Activated CD4-positive, alpha-beta memory T cell treated with anti-CD3 and anti-CD28 coated beads for 36 hours (primary cell): ENCODE measurements at places on chromosomes 4 and X.

DNA sequence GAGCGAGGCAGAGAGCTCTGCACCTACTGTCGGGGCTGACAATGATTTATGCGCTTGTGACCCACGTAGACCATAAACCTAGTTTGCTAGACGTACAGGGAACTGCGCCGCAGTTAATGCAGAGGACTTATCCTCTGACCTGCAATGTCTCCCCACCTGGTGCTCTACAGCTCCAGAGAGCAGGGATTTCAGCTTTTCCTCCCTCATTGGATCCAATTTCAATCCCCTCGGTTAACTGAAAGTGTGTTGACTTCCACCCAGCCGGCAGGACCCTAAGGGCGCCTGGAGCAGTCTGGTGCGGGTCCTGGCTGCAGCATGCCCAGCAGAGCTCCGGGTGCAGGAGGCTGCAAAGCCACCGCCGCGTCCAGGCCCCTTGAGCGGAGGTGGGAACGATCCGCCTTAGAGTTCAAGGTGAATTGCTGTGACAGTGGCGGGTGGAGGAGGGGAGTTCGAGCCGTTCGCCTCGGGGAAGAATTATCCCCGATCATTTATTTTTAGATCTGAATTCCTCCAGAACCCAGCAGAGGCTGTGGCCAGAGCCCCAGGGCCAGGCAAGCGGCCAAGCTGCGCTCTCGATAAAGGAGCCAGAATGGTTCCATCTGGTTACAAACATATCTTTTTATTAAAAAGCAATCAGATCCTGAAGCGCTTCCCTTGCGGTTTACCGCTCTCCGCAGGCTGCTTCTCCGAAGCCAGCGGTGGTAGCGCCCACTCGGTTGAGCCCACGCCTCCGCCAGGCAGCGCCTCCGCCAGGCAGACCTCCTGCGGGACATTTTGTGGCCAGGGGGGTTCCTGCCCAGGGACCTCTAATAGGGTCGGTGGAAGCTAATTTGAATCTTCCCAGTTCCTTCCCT, 66.0 kb downstream of the FBXO8 start:
- no peak for DNase-seq

DNA sequence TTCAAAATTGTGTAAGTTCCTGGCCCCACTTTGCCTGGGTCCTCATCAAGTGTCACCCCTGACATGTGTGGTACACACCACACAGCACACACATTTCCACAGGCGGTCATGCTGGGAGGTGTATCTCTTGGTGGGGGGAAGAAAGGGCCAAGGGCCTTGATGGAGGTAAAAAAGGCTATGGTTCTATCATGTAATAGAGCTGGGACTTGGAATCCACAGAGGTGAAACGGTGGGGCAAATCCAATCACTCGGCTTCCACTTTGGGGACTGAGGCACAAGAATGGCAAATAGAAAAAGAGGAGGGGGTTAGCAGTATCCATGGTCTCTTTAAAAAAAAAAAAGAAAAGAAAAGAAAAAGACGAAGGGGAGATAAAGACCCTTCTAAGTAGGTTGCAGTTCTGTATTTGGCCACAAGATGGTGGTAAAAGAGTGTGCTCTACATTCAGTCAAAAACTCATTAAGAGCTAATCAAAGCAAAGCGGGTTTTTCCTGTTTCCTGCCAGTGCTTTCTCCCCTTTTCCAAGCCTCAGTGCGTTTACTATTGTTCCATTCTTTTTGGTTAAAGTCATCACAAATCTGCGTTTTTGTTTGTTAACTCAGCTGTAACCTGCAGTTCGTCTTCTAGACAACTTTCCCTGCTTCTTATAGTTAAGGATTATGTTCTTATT, 37.0 kb upstream of the ATP6AP2 start:
- no peak for DNase-seq

GRCh38 chrX:136671006-136671610, 23.1 kb downstream of the CD40LG start:
- no peak for DNase-seq

GRCh38 chrX:137929951-137930350, 364.0 kb downstream of the ZIC3 start:
- no peak for DNase-seq

DNA sequence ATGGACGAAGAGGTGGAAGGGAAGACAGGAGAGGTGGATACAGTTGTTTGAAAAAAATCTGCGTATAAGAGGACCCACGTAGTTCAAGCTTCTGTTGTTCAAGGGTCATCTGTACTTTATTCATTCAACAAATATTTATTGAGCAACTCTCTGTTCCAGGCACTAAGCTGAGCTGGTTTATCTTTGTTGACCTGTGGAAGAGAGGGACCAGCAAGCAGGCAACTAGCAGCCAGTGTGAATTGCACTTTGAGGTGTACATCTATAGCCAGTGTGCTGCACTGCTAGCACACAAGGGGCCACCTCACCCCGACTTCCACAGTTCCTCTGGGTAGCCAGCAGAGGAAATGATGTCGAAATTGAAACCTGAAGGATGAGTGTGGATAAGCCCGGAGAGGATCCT, 191.4 kb downstream of the SOWAHB start:
- no peak for DNase-seq

DNA sequence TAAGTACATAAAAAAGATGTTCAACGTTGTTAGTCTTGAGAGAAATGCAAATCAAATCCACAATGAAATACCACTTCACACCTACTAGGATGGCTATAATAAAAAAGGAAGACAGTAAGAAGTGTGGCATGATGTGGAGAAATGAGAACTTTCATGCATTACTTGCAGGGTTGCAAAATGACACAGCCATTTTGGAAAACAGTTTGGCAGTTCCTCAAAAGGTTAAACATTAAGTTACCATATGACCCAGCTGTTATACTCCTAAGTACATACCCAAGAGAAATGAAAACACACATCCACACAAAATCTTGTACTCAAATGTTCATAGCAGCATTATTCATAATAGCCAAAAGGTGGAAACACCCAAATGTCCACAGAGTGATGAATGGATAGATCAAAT, 25.8 kb upstream of the LIMCH1 start:
- DNase-seq, result no peak

GRCh38 chr4:14602206-14602605, 400.1 kb upstream of the CPEB2 start:
- no peak for DNase-seq

- no peak for DNase-seq
These were observed 16.8 kb upstream of the FAM241A start for GRCh38 chr4:112128452-112128851.

DNA sequence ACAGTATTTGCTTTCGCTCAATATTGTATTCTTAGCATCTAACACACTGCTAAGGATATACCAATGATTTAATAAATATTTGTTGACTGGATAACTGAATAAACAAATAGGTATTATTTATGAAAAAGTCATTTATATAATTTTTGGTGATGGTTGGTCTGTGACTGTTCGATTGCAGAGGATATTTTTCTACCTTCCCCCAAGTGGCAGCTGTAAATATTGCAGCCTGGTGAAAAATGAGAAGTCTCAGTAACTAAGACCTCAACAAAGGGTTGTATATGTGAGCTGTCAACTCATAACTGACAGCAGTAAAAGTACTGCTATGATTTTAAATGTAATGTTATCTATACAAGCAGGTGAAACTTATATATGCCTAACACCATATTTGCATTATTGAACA, 36.0 kb downstream of the HTR2C start:
- DNase-seq, result no peak

- DNase-seq, result no peak
These were observed 16.6 kb upstream of the HPGD start for GRCh38 chr4:174538876-174539250.

GRCh38 chr4:138728566-138728965, 287.0 kb upstream of the NOCT start:
- no peak for DNase-seq

DNA sequence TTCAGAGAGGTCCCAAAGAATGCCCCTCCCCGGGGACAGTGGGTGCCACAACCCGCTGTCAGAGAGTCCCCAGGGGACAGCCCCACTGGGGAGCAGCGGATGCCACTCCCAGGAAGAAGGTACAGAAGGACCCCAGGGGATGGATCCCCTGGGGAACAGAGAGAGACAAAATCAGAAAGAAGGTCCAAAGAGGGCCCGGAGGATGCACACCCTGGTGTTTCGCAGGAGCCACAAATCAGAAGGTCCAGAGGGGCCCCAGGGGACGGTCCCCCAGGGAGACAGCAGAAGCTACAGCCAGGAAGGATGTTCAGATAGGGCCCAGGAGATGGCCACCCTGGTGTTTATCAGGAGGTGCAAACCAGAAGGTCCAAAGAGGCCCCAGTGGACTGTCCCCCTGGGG, 1.4 kb downstream of the TEX13D start:
- DNase-seq, result no peak

DNA sequence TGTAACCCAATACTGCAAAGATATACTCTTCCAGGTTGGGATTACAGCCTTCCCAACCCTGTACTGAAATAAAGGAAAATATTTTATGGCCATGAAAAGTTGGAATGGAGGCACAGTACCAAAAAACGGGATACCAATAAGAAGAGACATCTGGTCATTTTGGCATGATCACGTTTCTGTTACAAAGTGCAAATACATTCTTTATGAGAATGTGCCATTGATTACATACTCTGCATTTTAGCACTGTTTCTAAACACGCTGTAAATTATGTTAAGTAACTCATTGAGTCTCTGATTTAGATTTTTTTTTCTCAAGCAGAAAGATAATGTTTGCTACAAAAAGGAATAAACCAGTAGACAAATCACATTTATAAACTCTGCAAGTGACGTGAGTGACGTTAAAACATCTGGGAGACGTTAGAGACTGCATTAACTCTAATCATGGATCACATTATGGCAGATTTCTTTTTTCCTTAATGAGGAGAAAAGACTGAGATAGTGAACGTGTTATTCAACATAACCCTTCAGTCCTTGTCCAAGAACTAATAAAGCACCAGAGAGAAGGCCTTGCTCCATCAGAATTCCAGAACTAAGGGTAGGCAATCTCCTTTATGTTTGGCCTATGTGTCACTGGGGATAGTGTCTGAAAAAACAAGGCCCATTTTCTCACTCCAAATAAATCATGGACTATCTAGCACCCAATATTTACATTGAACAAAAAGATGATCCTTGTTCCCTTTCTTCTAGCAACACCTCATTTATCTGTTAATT, 31.0 kb downstream of the UNC5C start:
- no peak for DNase-seq

DNA sequence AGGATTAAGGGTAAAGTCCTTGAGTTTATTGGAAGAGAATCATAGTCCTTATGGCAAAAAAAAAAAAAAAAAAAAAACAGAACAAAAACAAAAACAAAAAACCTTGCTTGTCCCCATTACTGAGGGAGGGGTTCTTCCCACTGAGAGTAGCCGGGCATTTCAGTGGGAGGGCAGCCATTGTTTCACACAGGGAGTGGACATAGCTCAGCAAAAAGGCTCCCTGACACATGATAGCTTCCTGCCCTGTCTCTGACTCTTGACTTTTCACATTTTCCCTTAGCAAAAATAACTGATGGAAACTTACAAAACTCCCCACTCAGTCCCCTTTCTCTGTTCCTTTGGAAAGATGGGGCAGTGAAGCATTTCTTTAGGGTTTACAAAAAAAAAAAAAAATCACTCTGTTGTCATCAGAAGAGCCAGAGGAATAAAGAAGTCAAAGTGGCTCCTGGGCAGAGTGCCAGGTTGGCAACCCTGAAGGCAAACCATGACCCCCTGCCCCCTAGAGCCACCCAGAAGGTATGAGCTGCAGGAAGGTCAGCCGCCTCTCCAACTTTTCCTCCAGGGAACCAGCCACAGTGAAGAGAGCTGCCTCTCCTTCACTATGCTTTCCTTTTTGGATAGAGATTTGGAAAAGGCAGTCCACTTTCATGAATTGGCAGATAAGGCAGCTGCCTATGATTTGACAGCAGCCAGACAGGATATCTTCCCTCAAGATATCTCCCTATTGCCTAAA, 170.6 kb downstream of the KDR start:
- no peak for DNase-seq

DNA sequence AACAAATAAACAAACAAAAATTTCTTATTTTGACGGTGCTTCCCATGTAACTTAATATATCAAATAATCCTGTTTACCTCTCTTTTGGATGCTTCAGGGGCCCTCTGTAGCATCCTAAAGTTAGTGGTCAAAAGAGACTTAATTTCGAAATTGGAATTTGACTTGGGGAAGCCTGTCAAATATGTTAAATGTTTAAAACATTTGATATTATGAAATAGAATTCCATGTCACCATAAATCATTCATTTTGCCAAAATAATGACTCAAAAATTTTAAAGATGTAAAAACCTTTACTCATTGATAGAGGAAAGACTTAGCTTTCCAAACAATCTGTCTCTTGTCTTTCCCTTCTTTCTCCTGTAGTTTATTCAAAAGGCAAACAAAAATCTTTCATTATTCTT, 20.6 kb upstream of the TEX13A start:
- DNase-seq, result no peak
